ENCODE measurements at places on chromosomes 6 and 20.

DNA sequence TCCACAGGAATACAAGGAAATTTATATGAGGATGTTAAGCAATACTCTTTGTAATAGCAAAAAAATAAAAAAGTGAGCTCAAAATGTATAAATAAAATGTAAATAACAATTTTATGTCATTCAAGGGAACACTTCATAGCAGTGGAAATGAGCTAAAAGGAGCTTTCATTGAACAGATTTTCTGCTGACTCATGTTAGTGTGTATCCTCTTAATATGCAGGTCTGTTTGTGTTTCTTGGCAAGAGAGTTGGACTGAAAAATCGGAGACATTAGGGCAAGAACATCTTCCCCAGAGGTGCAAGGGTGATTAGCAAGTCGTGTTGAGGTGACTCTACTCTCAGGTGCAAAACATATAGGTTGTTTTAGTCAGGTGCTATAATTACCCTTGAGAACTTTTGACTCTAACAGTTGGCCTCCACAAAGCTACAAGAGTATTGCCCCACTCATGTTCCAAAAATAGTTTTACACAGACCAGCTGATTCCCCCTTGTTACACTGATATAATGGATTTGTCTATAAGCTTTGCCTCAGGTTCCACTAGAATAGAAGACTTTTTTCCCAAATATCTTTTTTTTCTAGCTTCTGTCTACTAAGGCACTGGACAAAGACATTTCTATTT is 702.9 kb downstream of the TENT5A start:
- no peak for DNase-seq

DNA sequence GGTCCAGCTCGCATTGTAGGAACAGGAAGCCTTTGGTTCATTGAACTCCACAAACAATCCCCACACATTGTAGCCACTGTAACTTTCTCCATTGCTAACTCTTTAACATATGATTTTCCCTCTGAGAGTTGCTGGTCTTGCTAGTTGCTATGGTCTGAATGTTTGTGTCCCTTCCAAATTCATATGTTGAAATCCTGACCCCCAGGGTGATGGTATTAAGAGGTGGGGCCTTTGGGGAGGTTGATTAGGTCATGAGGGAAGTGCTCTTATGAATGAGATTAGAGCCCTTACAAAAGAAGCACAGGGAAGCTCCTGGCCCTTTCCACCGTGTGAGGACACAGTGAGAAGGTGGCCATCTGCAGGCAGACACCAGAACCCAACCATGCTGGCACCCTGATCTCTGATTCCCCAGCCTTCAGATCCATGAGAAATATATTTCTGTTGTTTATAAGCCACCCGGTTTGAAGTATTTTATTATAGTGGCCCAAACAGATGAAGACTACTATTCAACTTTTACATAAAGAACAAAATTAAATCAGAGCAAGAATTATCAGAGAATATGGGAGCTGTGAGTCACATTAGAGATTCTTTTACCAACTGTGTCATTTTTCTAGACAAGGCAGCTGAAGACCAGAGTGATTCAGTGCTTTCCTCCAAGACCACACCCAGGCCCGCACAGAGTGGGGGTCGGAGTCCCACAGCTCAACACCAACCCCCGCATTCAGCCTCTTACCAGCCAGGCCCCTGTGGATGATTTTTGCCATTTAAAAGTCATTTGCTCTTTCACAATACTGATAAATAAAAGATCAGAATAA is 143.0 kb downstream of the SAMD5 start:
- no peak for DNase-seq

- no peak for DNase-seq
These were observed 625.9 kb upstream of the EPHA7 start for GRCh38 chr6:94045099-94045829.

- DNase-seq: no peak
These were observed 342.8 kb downstream of the FOXA2 start for GRCh38 chr20:22241609-22242008.

DNA sequence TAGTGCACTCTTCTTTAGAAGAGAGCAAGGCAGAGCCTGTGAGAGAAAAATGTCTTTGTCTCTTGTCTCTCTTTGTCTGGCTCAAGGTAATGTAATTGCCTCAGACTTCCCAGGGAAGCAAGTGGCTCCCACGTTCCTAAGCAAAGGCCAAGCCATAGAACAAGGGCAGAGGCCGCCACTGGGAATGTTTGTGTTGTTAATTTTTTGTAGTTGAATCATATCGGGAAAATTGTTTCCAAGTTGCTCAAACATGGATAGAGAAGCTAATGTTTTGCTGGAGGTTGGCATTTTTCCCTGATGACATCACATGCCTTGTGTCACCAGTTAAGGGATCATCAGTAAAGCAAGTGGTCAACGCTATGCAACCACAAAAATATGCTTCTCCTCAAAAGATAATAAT is 211.5 kb upstream of the FOXA2 start:
- no peak for DNase-seq

- no peak for DNase-seq
These were observed 188.9 kb downstream of the KCNQ5 start for GRCh38 chr6:72810571-72811280.

All from activated T-cell treated with anti-CD3 and anti-CD28 coated beads, Interleukin-2, amount 50 U/mL, for 4 hours (primary cell).